T-helper 17 cell (primary cell): ENCODE measurements at places on chromosomes 7 and 10. TPM values are rescaled to one million over a fixed set of nuclear protein-coding genes. Genes with fewer than 3 reads are reported as not detected.

The LMTK2 gene
- 16.6 TPM for total RNA-seq

The SPDYE5 gene
- not detected for total RNA-seq

The BTBD16 gene
- not detected for total RNA-seq

GRCh38 chr7:137040745-137041144, 172.3 kb downstream of the CHRM2 start:
- no peaks in the 10 kb centered on the region for H3K27me3 ChIP-seq
- no peaks in the 10 kb centered on the region for H3K36me3 ChIP-seq
- H3K4me3 ChIP-seq: no peak overlapping the region
- no peak overlapping the region for H3K27ac ChIP-seq
- DNase-seq: no peak

DNA sequence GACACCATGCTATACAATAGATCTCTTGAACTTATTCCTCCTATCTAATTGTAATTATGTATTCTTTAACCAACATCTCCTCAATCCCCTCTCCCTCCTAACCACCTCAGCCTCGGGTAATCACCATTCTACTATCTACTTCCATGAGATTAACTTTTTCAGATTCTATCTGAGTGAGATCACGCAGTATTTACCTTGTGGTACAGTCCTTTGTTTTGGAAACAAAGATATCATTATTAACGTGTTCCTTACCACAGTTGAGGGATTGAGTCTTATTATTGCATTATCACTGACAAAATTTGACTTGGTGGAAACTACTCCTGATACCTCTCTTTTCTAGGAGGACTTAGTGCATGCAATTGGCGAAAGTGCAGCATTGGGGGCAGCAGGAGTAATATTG, 26.0 kb upstream of the HYAL4 start:
- no peak overlapping the region for H3K27ac ChIP-seq
- no peaks in the 10 kb centered on the region for H3K36me3 ChIP-seq
- no peak overlapping the region for H3K4me3 ChIP-seq
- no peaks in the 10 kb centered on the region for H3K27me3 ChIP-seq

- no peak for DNase-seq
- H3K36me3 ChIP-seq: no peaks in the 10 kb centered on the region
- H3K27me3 ChIP-seq: peaks cover 6% of the 10 kb centered on the region
- no peak overlapping the region for H3K27ac ChIP-seq
- H3K4me3 ChIP-seq: no peak overlapping the region
Observed at GRCh38 chr10:129025787-129026186, 441.3 kb upstream of the MGMT start.

- DNase-seq: no peak
- H3K27ac ChIP-seq: no peak overlapping the region
- H3K4me1 ChIP-seq: no peaks in the 10 kb centered on the region
- no peaks in the 10 kb centered on the region for H3K36me3 ChIP-seq
- H3K4me3 ChIP-seq: no peak overlapping the region
- no peaks in the 10 kb centered on the region for H3K27me3 ChIP-seq
Observed at GRCh38 chr10:59770689-59771088, 17.4 kb upstream of the MRLN start.

DNA sequence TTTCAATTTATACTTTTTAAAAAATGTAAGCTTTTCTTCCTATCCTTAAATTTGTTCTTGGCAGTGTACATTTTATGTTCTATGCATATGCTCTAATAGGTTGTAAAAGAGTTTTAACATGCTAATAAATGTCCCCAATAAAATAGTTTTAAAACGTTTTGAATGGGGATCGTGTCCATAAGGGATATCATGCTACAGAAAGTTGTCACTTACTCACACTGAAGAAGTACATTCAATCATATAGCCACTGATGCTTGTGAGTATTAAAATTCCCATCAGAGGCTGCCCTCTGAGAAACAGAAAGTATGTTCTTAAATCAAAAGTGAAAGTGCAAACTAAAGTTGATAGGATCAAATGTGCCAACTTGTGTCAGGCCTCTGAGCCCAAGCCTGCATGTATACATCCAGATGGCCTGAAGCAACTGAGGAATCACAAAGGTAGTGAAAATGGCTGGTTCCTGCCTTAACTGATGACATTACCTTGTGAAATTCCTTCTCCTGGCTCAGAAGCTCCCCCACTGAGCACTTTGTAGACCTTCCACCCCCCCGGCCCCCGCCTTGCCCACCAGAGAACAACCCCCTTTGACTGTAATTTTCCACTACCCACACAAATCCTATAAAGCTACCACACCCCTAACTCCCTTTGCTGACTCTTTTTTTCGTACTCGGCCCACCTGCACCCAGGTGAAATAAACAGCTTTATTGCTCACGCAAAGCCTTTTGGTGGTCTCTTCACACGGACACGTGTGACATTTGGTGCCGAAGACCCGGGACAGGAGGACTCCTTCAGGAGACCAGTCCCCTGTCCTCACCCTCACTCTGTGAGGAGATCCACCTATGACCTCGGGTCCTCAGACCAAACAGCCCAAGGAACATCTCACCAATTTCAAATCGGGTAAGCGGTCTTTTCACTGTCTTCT, 877 bp upstream of the NOD1 start:
- H3K36me3 ChIP-seq: peaks cover 2% of the 10 kb centered on the region
- H3K27ac ChIP-seq: peak overlapping the region; percentile 89
- peak overlapping the region; percentile 98 for H3K4me3 ChIP-seq
- no peak for DNase-seq

DNA sequence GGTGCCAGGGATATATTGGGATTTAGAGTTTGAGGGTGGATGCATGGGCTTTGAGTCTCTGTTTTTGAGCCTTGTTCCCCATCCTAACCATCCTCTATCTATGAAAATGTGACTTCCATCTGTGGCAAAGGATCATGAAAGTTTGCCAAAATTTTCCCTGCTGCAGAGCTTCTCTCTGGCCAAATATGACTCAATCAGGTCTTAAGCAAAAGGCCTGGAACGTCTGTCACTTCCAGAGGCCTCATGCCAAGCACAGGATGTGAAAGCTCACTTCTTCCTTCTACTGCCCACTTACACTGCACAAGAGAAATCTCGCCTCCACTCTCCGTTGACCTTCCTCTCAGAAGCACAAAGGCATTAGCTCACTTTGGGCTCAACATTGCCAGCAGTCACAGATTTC, 696.9 kb upstream of the NRP1 start:
- no peak overlapping the region for H3K27ac ChIP-seq
- no peaks in the 10 kb centered on the region for H3K36me3 ChIP-seq
- H3K27me3 ChIP-seq: peaks cover 4% of the 10 kb centered on the region
- DNase-seq: no peak
- no peak overlapping the region for H3K4me3 ChIP-seq

- H3K27ac ChIP-seq: no peak overlapping the region
- no peak overlapping the region for H3K4me3 ChIP-seq
- no peaks in the 10 kb centered on the region for H3K36me3 ChIP-seq
- no peak for DNase-seq
- no peaks in the 10 kb centered on the region for H3K4me1 ChIP-seq
- no peaks in the 10 kb centered on the region for H3K27me3 ChIP-seq
Observed at GRCh38 chr7:82029236-82029913, 259.5 kb upstream of the HGF start.

DNA sequence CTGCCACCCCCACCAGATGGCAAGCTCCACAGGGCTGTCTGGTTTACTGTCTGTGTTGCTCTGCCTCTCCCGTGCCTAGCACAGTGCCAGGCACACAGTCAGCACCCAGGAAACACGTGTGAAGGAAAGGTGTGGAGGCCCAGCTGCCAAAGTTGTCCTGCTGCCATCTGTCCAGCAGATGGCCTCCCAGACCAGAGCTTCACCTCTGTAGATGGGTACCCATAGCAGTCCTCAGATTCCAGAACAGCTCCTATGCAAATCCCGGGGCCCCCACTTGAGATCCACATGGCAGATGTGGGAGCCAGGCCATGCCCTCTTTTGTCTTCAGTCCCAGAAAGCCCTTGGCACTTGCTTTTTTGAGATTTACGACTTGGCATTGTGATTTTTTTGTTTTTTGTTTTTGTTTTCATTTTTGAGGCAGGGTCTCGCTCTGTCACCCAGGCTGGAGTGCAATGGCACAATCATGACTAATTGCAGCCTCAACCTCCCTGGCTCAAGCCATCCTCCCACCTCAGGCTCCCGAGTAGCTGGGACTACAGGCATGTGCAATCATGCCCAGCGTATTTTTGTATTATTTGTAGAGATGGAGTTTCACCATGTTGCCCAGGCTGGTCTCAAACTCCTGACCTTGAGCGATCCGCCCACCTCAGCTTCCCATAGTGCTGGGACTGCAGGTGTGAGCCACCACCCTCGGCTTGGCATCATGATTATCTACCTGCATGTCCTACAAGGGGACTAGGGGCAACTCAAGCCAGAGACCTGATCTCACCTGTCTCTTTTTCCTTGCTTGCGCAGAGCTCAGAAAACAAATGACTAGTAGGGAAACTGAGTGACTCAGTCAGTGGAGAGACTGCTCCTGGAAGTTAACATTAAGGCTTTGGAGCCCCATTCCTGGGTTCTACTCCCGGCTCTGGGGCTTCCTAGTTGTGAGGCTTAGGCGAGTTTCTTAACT, 16.9 kb upstream of the PALD1 start:
- H3K4me3 ChIP-seq: no peak overlapping the region
- DNase-seq: no peak
- H3K36me3 ChIP-seq: peaks cover 5% of the 10 kb centered on the region
- peaks cover 32% of the 10 kb centered on the region for H3K27me3 ChIP-seq
- H3K4me1 ChIP-seq: peaks cover 10% of the 10 kb centered on the region

- H3K27ac ChIP-seq: peak overlapping the region; percentile 37
- H3K4me3 ChIP-seq: peak overlapping the region; percentile 75
- peaks cover 39% of the 10 kb centered on the region for H3K27me3 ChIP-seq
- H3K36me3 ChIP-seq: peaks cover 2% of the 10 kb centered on the region
Observed at GRCh38 chr7:106405697-106406141, 120.9 kb upstream of the NAMPT start.

DNA sequence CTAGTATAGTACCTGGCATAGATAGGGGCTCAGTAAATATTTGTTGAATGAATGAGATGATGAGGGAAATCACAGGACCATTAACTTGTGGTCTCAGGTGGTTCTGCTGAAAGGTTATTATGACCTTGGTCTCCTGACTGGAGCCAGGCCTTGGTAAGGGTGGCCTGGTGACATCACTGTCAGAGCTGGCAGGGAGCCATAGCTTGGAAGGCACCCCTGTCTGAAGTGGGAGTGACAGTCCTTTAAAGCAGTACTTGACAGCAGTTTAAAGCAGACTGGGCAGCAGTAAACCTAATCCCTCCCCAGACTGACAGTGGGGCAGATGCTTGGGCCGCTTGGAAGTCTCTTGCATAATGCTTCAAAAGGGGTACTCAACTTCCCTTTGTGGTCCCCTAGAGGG, 13.4 kb downstream of the DPCD start:
- no peak for DNase-seq
- H3K27ac ChIP-seq: peak overlapping the region; percentile 9
- no peaks in the 10 kb centered on the region for H3K4me1 ChIP-seq
- H3K4me3 ChIP-seq: no peak overlapping the region
- H3K36me3 ChIP-seq: no peaks in the 10 kb centered on the region
